Thoracic aorta (tissue), 2 donors: ENCODE measurements at places on chromosomes 12 and 14. TPM values are rescaled to one million over a fixed set of nuclear protein-coding genes. Genes with fewer than 3 reads are reported as not detected.
A peak's percentile ranks its signal among the peaks of the same experiment; 100 is the strongest.

TPPP2 gene
- total RNA-seq, result not detected

SALL2 gene
- total RNA-seq, result 4.9 TPM

CIROP gene
- 1.1 TPM for total RNA-seq

RAB35 gene
- total RNA-seq, result 23.2 TPM

OTOGL gene
- 0.81 TPM for total RNA-seq

GRCh38 chr12:16603916-16604575 is 1.9 kb downstream of the LMO3 start:
- no peak for DNase-seq
- peaks cover 23% of the 10 kb centered on the region for H3K4me1 ChIP-seq
- peak overlapping the region; percentile 79 for H3K4me3 ChIP-seq
- H3K36me3 ChIP-seq, result no peaks in the 10 kb centered on the region
- no peaks in the 10 kb centered on the region for H3K27me3 ChIP-seq

GRCh38 chr12:22164139-22164538 is 118.1 kb downstream of the CMAS start:
- no peak overlapping the region for H3K27ac ChIP-seq
- DNase-seq, result no peak
- H3K4me3 ChIP-seq, result no peak overlapping the region
- no peaks in the 10 kb centered on the region for H3K4me1 ChIP-seq
- H3K27me3 ChIP-seq, result no peaks in the 10 kb centered on the region

- peak overlapping the region; percentile 84 for H3K27ac ChIP-seq
- H3K27me3 ChIP-seq, result no peaks in the 10 kb centered on the region
- peaks cover 15% of the 10 kb centered on the region for H3K4me1 ChIP-seq
Measured at GRCh38 chr12:53060721-53061276, 10.9 kb downstream of the TNS2 start.

GRCh38 chr12:29110506-29111442 is 38.3 kb upstream of the FAR2 start:
- H3K36me3 ChIP-seq, result no peaks in the 10 kb centered on the region
- H3K4me3 ChIP-seq, result no peak overlapping the region
- H3K4me1 ChIP-seq, result no peaks in the 10 kb centered on the region
- H3K27ac ChIP-seq, result no peak overlapping the region
- DNase-seq, result no peak

DNA sequence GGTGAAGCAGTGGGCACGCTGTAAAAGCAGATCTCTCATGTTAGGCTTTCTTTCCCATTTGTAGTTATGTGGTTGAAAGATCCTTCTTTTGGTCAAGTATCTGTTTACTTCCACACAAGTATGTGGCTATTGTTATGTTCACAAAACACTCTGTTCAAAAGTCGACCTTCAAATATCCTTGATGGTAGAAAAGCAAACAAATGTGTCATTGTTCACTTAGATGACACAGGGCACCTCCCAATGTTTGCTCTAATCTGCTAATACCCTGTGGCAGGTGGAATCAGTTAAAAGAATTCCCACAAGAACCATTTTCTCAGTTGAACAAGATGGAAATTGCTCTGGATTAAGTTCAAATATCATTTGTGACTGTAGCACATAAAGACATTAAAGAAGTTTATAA is 43.6 kb upstream of the NAA30 start:
- no peaks in the 10 kb centered on the region for H3K36me3 ChIP-seq
- no peaks in the 10 kb centered on the region for H3K4me1 ChIP-seq
- DNase-seq, result no peak
- no peak overlapping the region for H3K4me3 ChIP-seq
- H3K27ac ChIP-seq, result no peak overlapping the region
